Fibroblast of skin of left biceps (primary cell): ENCODE measurements at places on chromosomes 12 and 14.
A peak's percentile ranks its signal among the peaks of the same experiment; 100 is the strongest.

DNA sequence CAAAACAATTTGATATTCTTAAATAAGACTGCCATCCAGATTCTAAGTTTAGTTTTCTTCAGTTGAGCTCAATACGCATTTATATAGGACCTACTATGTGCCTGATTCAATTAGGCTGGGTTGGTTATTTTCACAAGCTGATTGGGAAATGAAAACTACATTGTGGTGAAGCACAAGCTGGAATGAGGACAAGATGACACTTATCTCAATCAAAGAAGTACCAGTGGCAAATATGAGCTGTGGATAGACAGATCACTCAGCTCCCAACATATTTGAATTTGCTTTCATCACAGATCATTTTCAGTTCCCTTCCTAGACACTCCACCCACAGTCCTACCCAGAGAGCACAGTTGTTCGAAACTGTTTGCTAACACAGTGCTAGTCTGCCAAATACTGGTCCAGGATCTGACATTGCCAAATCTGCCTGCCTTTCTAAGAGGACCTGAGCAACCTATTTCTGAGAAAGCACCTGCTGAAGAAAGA lies 74.7 kb downstream of the LLPH start:
- no peak for DNase-seq

DNA sequence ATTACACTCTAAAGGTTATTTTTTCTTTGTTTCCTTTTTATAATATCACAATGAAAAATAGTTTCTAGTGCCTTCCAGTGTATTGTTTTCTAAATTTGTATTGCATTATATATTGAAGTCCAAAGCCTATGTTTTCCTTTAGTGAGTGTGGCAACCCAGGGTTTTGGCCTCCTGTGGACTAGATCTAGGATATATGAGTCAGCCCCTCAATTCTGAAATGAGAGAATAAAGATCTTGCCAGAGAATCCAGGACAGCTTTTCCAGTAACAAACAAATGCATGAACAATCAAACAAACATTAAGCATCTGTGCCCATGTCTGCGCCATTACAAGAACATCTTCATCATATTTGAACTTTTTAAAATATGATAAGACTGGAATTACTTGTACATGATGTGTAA lies 70.7 kb upstream of the SSTR1 start:
- no peak for DNase-seq

GRCh38 chr12:89709995-89710872 lies 1.6 kb upstream of the ATP2B1 start:
- DNase-seq, result no peak

GRCh38 chr12:78420991-78421390 lies 443.6 kb upstream of the SYT1 start:
- DNase-seq, result peak; percentile 80

- no peak for DNase-seq
Measured at GRCh38 chr12:11727133-11727664, 77.7 kb downstream of the ETV6 start.

- no peak for DNase-seq
Measured at GRCh38 chr12:92810370-92810769, 107.6 kb downstream of the PLEKHG7 start.

DNA sequence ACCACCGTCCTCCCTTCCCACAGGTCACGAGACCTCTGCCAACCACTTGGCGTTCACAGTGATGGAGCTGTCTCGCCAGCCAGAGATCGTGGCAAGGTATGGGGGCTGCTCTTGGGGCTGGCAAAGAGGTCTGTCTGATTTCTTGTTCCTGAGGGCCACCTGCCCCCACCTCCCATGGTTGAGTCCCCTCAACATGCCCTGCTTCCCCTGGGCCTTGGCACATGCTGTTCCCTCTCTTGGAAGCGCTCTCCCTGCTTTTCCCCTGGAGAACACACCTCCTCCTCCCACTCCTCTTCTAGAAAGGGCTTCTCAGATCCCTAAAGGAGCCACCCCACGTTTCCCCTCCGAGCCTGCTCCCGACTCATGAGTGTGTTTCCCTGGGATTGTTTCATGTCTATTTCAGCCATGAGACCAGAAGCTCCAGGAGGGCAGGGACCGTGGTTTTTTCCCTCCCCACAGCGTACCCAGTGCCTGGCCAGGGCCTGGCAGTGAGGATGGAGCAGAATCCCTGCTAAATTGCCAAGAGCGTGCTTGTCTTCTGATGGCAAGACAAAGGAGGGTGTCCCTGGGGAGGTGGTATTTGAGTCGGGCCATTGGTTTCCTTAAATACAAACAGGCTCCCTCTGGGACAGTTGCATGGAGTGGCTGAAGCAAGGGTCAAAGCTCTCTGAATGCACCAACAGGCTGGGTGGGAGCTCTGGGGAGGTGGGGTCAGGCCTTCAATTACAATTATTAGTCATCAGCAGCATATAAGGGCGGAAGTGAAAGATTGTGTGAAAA lies 34.1 kb downstream of the CYP46A1 start:
- no peak for DNase-seq

DNA sequence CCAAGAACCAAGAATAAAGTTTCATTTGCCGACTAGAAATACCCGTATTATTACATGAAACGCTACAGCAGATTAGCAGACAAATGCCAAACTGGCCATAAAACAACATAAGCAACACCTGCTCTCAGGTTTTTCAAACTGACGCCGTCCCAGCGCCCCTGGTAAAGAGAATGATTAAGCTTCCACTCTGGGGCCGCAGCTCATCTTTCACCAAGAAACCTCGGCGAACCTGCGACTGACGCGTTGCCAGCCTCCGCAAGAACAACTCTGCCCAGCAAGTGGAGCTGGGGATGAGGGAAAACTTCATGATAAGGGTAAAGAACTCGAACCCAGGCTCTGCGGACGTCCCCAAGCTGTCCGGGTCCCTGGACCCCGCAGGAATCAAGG lies 530 bp downstream of the ARL1 start:
- DNase-seq, result no peak

DNA sequence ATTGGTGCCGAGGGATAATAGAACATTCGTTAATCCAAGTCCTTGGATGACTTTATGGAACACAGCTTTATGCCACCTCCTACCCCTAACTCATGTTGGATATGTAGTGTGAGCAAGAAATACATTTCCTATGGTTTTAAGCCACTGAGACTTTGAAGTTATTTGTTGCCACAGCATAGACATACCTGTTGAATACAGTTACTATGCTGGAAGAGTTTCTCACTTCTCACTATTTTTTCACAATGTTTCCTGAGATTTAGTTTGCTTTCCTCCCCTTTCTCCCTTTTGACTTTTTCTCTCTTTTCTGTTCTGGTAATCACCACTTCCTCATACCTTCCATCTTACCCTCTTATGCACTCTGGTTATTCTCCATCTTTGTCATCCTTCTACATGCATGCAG lies 7.5 kb upstream of the CLEC4E start:
- DNase-seq, result no peak

DNA sequence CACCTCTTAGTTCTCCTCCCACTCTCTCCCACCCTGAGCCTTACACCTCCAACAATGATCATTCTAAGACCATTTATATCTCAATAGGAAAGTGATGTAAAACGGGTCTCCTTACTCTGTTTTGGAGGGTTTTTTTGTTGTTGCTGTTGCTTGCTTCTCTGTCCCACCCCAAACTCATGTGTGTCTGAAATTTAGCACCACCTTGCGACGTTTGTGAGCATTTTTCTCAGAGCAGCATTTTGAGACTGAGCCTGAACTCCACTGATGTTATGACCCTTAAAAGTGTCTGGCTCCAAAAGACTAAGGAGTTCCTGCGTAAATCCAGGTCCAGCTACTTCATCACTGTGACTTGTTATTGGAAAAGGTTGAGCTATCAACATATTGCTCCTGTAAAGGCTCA lies 155.0 kb downstream of the DAD1 start:
- DNase-seq, result no peak

GRCh38 chr12:62957233-62957953 lies 22.4 kb upstream of the PPM1H start:
- no peak for DNase-seq

GRCh38 chr14:88437658-88438057 lies 52.2 kb downstream of the SPATA7 start:
- no peak for DNase-seq

GRCh38 chr14:24381363-24382063 lies 13.5 kb downstream of the NFATC4 start:
- DNase-seq, result no peak

- no peak for DNase-seq
Measured at GRCh38 chr14:102608064-102608446, 15.6 kb downstream of the RCOR1 start.

- DNase-seq, result no peak
Measured at GRCh38 chr12:95959107-95959506, 16.0 kb downstream of the AMDHD1 start.

DNA sequence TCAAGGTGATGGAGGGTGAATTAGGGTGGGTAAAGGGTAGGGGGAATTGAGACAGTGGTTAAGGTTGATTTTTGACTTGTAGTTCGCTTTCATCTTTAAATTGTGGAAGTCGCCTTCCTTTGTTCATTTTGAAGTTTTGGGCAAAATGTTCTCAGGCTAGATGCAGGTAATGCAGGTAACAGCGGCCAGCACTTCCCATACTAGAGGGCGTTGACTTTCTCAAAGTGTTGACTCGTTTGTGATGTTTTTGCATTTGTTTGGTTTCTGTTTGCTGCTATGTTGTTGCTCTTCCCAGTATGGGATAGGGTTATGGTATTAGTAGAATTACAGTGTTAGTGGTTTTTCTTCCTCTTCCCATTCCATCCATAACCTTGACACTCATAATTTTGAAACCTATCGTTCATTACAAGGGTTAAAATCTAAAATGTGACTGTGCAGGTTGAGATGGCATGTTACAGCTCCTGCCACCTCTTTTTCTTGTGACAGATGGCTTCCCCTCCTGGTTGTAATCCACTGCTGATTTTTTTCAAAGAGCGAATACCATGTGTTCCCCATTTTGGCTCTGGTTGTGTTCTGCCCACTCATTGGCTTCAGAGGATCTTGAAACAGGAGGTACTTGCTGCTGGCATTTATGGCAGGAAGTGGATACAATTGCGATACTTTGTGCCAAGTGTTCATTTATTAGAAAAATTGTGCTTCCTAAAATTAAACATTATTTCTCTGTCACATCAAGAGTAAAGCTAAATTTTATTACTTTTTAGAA lies 57.1 kb downstream of the ERC1 start:
- no peak for DNase-seq

GRCh38 chr12:75556311-75556899 lies 45.0 kb upstream of the KRR1 start:
- DNase-seq, result no peak

DNA sequence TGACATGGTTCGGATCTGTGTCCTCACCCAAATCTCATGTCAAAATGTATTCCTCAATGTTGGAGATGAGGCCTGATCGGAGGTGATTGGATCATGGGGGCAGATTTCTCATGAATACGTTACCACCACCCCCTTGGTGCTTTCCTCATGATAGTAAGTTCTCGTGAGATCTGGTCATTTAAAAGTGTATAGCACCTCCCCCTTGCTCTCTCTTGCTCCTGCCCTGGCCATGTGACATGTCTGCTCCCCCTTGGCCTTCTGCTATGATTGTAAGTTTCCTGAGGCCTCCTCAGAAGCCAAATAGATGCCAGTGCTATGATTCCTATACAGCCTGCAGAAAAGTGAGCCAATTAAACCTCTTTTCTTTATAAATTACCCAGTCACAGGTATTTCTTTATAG lies 7.1 kb downstream of the OR6C68 start:
- no peak for DNase-seq

GRCh38 chr14:59159169-59159568 lies 29.3 kb upstream of the DAAM1 start:
- DNase-seq, result no peak

DNA sequence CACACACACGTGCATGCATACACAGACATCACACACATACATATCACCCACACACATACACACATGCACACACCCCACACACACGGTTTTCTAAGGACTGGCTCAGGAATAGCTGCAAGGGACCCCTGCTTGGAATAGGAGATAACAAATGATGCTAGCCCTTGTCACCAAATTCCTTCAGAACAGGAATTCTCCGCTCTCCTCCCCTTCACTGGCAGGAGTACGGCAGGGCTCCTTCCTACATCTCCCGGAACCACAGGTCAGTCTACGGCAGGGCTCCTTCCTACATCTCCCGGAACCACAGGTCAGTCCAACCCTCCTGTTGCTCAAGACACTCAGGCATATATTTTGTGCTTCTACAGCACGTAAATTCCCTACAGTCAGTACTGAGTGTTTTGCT lies 23.9 kb downstream of the PHLDA1 start:
- no peak for DNase-seq

DNA sequence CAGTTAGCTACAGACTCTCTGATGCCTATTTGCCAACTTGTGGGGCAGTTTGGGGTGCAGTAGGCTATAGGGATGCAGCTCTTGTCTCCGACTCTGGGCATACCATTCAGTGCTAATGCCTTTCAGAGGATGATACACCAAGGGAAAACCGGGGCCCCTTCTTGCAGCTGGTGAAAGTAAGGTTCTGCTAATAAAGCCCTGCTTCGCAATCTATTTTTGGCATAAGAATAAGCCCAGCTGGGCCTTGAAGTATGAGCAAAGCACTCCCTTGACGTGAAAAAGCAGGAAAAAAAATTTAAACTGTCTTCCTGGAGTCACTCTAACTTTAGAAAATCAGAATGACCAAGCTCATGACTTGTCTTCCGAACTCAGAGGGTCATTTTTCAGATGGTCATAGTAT lies 124.1 kb upstream of the RBM19 start:
- DNase-seq, result no peak

DNA sequence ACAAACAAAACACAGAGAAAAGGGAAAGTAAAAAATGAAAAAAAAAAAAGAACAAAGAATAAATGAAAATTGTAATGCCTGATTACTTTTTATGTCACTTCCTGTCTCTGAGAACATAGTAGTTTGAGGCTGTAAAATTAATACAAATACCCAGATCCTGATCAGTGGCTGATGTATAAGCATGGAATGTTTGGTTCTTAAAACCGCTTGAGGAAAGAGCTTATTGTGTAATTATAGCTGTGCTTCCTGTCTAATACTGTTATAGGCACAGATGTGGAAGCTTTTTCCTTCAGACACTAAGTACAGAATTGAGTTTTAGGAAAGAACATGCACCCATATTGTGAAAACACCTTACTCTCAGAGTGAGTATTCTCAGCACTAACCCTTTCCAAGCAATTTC lies 86.9 kb downstream of the AVPR1A start:
- DNase-seq, result peak; percentile 28

GRCh38 chr14:50533241-50533705 lies 904 bp upstream of the MAP4K5 start:
- DNase-seq, result no peak
